ENCODE measurements at places on chromosomes 7 and 10.

GRCh38 chr7:73973091-73973490 is 54.9 kb upstream of the ELN start:
- no peak for DNase-seq

GRCh38 chr10:488933-489215 is 200.6 kb downstream of the DIP2C start:
- DNase-seq: no peak

DNA sequence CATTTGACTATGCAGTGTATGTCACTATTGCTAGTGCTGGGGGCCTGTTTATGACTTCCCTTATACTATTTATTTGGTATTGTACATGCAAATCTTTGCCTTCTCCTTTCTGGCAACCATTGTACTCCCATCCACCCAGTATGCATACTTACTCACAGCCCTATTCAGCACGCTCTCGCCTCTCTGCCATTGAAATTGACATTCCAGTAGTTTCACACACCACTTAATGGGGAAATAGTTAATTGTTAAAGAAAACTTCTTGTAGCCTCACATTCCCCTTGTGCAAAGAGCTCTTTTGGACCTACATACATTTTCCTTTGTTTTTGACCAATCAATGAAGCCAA is 9.9 kb downstream of the CLDN12 start:
- DNase-seq: no peak

DNA sequence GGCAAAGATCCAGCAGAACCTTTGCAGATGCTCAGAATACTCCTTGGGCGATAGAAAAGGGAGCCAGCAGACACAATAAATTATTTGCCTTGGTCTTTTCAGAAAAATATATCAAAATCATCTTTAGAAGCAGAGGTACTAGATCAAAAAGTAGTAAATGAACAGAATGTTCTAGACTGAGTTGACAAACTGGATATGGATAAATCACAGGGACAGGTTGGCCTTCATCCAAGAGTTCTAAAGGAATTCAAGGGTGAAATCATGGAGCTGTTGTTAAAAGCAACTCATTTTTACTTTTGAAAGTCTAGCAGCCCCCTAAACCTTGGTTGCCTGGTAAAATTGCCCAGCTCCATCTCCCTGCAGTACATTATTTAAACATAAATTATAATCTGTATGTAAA is 99.1 kb downstream of the PLCE1 start:
- DNase-seq: no peak

Data from OCI-M1 (cell line).